HT-29 (cell line): ENCODE measurements at places on chromosomes 6 and 20. TPM values are rescaled to one million over a fixed set of nuclear protein-coding genes. Genes with fewer than 3 reads are reported as not detected.

- no peak for DNase-seq
Measured at GRCh38 chr20:20856306-20856705, 143.9 kb upstream of the RALGAPA2 start.

DNA sequence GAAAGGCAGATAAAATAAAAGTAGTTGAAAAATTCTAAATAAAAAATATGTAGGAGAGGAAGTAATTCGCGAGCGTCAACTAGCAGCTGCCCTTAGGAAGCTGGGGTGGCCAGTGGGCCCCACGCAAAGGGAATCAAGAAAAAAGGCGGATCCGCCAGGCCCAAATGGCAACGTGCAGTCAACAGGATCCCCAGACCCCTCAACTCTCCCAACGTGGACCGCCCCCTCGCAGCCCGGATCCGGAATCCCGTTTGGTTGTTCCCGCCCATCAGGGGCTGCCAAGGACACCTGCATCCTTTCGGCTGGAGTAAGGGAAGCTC lies 296 bp downstream of the DZANK1 start:
- no peak for DNase-seq

- no peak for DNase-seq
Measured at GRCh38 chr20:44803383-44803941, 6.9 kb downstream of the RIMS4 start.

DNA sequence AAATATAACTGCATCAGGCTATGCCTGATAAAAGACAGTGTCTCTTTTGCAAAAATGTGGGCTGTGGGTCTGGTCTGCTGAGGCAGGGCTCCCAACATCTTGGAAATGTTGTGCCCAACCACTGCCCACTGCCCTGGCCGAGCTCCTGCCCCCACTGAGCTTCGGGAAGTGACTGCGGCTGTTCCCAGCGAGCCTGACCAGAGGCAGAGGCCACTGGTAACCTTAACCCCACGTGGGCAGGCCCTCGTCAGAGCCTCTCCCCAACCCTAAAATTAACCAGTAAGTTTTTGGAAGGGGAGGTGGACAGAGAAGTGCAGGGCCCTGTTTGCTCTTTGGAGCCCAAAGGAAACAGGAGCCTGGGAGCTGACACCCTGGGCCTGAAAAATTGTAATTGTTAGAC lies 225.9 kb downstream of the MAFB start:
- no peak for DNase-seq

DNA sequence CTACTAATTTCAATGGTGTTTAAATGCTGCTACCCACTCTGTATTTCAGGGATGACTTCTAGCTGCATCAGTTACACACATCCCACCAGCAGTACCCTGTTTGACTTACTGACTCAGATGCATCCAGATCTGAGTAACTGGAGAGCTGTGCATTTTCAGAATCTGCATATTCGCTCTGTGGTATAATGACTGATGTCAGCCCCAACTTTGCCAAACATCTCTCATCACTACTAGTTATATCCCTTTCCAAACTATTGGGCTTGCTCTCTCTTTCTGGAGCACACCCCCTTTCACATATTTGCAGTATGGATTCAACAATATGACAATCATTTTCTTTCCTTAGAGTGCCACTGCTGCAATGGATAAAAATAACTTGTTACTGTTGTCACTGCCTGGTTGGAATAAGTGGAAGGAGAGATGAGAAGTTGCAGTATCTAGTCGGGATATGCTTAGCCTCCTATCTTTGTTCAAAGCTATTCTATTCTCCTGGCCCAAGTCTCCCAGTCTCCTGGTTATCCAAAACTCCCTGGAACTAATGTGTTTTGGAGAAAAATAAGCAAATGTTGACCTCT lies 3.3 kb upstream of the RSPO3 start:
- DNase-seq: no peak

DNA sequence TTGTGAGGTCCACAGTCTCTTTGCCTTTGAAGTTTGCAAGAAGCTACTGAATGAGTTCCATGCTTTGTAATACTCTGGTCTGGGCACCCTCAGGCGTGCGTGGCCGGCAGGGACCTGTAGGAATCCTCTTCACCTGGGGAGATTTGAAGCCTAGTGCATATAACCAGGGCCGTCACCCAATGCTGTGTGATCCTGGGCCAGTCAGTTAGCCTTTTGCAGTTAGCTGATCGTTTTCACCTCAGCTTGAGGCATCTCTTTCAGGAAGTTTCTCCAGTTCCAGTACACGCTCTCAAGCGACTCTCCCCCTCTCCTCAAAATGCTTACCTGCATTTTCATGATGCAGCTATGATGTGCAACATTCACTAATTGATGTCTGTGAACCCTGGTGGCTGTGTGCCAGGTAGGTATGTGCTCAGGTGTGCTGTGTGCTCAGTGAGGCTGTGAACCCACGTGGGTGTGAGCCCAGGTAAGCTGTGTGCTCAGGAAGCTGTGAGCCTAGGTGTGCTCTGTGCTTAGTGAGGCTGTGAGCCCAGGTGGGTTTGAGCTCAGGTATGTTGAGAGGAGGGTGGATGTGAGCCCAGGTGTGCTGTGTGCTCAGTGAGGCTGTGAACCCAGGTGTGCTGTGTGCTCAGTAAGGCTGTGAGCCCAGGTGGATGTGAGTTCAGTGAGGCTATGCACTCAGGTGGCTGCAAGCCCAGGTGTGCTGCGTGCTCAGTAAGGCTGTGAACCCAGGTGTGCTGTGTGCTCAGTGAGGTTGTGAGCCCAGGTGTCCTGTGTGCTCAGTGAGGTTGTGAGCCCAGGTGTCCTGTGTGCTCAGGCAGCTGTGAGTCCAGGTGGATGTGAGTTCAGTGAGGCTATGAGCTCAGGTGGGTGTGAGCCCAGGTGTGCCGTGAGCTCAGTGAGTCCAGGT lies 120.4 kb downstream of the PHACTR3 start:
- DNase-seq: no peak

DNA sequence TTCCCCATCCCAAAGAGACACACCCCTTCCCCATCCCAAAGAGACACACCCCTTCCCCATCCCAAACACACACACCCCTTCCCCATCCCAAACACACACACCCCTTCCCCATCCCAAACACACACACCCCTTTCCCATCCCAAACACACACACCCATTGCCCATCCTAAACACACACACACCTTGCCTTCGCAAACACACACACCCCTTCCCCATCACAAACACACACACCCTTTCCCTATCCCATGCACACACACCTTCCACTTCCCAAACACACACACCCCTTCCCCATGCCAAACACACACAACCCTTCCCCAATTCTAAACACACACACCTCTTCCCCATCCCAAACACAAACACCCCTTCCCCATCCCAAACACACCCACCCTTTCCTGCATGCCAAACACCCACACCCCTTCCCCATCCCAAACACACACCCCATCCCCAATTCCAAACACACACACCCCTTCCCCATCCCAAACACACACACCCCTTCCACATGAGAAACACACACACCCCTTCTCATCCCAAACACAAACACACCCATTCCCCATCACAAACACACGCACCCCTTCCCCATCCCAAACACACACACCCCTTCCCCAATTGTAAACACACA lies 315.3 kb downstream of the KIF16B start:
- DNase-seq: no peak

- no peak for DNase-seq
Measured at GRCh38 chr20:39142407-39143096, 180.4 kb downstream of the DHX35 start.

DNA sequence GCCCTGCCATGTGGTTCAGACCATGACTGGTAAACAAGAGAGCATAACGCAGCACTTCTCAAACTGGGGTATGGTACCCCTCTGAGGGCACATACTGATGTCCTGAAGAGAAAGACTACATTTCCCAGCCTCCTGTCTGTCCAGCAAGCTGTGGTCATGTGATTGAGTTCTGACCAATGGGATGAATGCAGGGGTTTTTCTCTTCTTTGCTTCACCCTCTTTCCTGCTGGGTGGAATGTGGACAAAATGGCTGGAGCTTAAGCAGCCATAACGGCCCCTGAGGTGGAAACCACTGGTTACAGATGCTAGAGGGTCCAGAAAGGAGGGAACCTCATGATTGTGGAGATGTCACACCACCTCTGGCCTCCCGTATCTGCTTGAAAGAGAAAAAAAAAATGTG lies 19.4 kb upstream of the KCNB1 start:
- DNase-seq: peak; percentile 72

DNA sequence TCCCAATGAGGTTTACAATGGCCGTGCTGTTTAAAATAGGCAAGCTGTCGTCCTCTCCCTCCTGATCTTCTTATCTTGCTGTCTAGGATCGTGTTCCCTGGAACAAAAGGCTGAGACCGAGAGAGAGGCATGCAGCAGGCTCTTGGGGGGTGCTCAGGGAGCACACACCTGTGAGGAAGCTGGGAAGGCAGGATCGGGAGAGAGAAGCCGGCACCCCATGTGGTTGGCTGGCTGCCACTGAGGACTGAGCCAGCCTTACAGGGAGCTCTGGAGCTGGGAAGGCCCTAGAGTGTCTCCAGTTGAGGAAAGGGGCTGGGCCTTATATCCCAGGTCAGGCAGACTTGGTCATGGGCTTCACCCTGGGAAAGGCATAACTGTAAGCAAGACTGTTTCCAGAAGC lies 184.2 kb downstream of the LY86 start:
- DNase-seq: no peak

- no peak for DNase-seq
Measured at GRCh38 chr6:135722190-135722589, 129.3 kb upstream of the PDE7B start.

DNA sequence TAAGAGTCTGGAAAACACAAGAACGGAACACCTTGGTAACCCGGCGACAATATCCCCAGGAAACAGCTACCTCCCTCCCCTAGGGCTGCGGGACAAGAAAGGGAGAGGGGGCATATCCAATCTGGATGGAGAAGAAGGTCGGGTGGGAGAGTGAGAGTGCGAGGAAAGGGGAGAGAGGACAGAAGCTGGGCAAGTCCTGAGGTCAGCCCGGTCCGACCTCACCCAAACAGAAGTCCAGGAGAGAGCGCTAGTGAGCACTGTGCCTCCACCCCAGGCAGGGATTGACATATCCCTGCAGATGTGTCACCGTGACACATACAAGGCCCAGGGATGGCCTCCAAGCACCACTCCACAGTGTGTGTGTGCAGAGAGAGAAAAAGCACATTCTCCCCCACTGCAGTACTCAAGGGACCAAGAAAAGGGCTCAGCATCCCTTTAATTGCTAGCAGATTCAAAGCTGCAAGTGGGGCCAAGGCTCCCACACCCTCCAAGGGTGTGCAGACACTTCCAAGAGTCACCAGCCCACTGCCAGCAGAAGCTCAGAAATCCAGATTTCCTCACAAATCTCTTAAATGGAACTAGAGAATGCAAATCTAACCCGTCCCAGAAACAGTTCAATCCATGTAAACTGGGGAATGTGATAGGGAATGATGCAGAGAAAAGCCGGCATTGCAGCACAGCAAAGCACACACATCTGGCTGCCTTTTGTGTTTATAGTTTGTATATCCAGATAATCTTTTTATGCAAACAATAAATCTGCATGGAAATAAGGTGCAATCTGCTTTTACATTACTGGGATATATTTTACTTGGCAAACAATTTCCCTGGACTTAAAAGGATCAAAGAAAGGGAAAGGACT lies 3.1 kb downstream of the PXDC1 start:
- peak; percentile 84 for DNase-seq

- DNase-seq: peak; percentile 66
Measured at GRCh38 chr6:27176523-27177484, 70.7 kb upstream of the PRSS16 start.

DNA sequence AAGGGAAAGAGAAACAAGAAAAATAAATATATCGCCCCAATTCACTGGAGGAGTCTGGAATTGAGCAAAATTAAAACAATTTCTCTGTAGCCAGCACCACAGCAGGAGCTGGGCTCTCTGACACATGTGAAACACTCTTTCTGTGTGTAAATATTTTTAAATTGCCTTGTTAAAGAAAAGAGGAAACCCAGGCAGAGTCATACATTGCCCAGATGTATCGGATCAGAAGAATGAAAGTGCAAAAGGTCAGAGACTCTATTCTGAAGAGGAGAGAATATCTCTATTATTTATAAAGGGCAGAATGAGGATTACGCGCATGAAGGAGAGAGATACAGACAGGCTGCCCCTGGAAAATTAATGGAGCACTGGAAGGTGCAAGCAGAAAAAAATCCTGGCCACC lies 127.0 kb upstream of the MAN1A1 start:
- no peak for DNase-seq

- no peak for DNase-seq
Measured at GRCh38 chr6:110232450-110232849, 52.2 kb downstream of the CDC40 start.

Gene LHFPL5
- total RNA-seq: 0.16 and 0.58 TPM in 2 replicates

Gene SLC22A3
- total RNA-seq: 2.9 and 3.1 TPM in 2 replicates

Gene PRPH2
- total RNA-seq: not detected in 2 replicates

Gene ATAT1
- total RNA-seq: 8.3 and 9.2 TPM in 2 replicates

Gene HCK
- not detected in 2 replicates for total RNA-seq

Gene MBOAT1
- total RNA-seq: 1.0 and 3.7 TPM in 2 replicates

Gene AIF1
- not detected in 2 replicates for total RNA-seq

Gene SLC17A3
- total RNA-seq: not detected in 2 replicates

Gene GJA1
- total RNA-seq: 0.03 TPM in 1 of 2 replicates, not detected in the other

Gene LAMA4
- total RNA-seq: not detected in 2 replicates
